Brain pericyte (primary cell): ENCODE measurements at places on chromosomes 5 and 9.

DNA sequence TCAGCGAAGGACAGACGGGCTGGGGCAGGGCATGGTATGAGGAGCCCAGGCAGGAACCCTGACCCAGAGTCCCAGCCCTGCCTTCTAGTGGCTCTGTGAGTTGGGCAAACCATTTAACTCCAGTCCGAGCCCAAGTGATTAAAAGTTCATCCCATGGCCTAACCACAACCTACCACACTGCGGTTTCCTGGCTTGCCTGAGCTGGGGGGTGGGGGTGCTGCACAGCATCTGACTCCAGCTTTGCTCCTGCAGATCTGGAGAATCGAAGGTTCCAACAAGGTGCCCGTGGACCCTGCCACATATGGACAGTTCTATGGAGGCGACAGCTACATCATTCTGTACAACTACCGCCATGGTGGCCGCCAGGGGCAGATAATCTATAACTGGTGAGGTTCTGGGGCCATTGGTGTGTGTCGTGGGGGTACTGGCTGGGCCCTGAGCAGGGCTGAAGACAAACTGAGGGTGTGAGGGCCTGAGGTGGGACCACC lies 49.0 kb downstream of the STOM start:
- no peak for DNase-seq

DNA sequence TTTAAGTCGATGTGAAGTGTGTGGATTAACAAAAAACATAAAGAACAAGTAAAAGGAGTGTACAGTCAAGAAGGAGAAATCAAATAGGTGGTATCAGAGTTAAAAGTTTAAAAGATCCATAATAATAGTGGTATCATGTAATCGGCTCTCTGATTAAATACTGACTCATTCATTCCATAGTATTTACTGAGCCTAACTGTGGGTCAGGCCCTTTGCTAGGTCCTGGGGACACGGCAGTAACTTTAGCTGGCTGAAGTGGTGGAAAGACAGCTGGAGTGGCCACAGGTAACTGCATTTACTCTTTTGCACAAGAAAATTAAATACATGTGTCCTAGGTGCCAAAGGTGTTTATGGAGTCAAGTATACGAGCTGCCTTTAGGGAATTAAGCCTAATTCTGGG lies 124.0 kb downstream of the GNAQ start:
- no peak for DNase-seq

- DNase-seq: no peak
Measured at GRCh38 chr5:169431386-169431785, 130.4 kb upstream of the SLIT3 start.

DNA sequence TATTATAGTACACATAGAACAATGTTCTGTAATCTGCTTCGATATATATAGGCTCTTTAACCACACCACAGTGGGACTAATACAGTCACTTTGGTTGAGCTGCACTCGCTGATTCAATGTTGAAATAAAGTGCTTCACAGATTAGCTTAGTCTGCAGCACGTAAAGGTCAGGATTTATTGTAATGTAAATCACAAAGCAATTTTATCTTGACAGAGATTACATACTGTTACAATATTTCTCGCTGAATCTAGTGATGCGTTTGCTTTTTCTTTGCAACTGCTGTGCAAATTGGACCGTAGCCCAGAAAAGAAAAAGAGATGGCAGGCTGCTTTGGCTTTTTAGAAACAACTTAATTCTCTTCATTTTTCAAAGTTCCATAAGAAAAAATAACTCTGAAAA lies 52.9 kb downstream of the CETN3 start:
- DNase-seq: no peak

GRCh38 chr5:149005077-149005892 lies 57.6 kb downstream of the SH3TC2 start:
- no peak for DNase-seq

DNA sequence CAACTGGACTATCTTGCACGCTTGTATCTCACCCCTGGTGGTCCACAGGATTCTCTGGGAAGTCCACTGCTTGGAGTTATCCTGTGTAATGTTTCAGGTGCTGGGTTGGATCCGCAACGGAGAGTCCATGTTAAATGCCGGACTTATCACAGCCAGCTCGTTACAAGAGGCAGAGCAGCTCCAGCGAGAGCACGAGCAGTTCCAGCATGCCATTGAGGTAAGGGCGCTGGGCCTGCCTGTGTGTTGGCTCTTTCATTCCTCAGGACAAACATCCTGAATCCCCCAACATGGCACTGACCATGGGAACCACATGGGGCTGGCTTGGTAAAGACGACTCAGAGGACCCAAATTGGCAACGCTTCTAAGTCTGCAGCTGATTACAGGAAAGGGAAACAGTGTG lies 214.8 kb upstream of the OTULINL start:
- DNase-seq: no peak

- no peak for DNase-seq
Measured at GRCh38 chr5:1363581-1363980, 18.7 kb upstream of the CLPTM1L start.

DNA sequence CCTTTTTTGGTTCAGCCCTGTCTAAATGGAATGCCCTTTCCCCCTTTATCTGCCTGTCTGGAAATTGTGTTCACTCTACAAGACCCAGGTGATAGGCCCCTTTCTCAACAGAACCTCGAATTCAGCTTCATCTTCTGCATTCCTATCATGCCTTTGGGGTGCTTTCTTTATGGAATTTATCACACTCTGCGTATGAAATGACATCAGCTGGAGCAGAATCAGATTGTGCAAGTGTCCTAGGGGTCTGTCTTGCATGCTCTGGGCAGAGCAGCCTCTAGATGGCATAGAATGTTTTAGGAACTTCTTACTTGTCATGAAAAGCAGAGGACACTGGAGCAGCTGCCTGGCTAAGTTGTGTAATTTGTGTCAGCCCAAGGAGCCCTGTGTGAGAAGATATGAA lies 84.9 kb downstream of the ISL1 start:
- DNase-seq: no peak

GRCh38 chr5:158303883-158304282 lies 444.9 kb upstream of the CLINT1 start:
- DNase-seq: no peak

- DNase-seq: no peak
Measured at GRCh38 chr9:106304401-106304920, 558.5 kb upstream of the ZNF462 start.

- DNase-seq: no peak
Measured at GRCh38 chr5:17185773-17186172, 31.7 kb upstream of the BASP1 start.

DNA sequence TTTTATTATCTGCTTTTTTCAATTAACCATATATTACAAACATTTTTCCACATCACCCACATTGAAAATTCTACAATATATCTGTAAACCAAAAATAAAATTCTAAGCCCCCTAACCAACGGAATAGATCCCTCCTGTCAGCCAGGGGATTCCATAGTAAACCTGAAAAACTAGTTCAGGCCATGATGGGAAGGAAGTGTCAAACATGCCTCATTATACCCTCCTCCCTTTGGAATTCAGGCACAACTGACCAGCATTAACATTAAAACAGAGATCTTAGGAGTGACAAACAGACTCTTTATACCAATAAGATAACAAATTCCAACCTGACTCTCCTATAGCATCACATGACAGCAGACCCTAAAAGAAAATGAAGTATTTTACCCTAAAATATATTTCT lies 113.7 kb upstream of the DMRT1 start:
- DNase-seq: no peak

DNA sequence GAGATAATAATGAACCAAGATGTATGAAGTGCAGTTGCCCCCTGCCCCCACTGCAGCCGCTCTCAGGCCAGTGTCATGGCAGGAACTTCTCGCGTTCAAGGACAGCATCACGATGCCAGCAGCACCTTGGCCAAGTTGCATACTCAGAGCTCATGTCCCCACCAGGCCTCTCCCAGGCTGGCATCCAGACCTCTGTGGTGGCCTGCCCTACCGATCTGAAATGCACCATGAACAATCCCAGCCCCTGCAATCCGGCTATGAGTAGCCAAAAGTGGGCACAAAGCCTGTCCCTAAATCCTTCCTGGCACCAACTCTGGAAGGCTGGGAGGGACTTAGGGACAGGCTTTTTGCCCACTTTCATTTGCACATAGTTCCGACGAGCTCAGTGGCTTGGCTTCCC lies 140.9 kb downstream of the PAX5 start:
- DNase-seq: no peak

DNA sequence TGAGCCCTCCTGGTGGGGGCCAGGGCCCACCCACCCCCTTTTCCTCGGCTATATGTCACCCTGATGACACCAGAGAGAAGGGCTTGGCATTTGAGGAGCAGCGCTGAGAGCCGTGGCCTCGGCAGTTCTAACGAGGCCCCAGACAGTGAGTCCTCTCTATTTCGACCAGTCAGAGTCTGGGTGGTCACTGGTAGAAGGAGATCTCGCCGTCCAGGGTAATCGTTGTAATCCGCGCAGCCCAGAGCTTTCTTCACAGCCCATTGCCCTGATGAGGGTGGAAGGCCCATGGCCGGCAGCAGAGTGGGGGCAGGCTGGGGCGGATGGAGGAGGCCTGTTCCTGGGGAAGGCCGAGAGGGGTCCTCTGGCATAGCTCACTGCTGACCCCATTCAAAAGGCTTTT lies 70.2 kb downstream of the PSMB7 start:
- no peak for DNase-seq

DNA sequence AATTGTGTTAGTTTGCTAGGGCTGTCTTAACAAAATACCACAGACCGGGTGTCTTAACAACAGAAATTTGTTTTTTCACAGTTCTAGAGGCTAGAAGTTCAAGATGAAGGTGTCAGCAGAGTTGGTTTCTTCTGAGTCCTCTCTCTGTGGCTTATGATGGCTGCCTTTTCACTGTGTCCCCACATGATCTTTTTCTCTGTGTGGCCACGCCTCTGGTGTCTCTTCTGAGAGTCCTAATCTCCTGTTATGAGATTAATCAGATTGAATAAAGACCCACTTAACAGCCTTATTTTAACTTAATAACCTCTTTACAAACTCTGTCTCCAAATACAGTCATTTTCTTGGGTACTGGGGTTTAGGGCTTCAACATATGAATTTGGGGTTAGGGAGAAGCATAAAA lies 561.1 kb downstream of the NR2F1-AS1 start:
- DNase-seq: no peak

DNA sequence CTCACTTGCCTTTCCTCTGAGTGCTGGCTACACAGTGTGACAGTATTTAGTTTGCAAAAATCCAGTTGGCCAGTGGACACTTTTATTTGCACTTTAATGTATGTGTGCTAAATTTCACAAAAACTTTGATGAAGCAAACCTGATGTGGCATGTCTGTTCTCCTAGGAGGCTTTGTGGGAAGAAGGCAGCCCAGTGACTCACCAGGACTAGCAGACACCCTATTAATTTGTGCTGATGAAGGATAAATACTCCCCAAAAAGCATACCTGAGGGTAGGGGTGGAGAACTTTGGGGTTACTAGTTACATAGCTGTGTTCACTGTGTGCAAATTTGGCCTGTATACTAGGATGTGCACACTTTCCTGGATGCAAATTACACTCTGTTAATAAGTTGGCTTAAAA lies 39.3 kb upstream of the IPPK start:
- no peak for DNase-seq

GRCh38 chr5:108801776-108802175 lies 54.1 kb downstream of the FER start:
- peak; percentile 30 for DNase-seq

DNA sequence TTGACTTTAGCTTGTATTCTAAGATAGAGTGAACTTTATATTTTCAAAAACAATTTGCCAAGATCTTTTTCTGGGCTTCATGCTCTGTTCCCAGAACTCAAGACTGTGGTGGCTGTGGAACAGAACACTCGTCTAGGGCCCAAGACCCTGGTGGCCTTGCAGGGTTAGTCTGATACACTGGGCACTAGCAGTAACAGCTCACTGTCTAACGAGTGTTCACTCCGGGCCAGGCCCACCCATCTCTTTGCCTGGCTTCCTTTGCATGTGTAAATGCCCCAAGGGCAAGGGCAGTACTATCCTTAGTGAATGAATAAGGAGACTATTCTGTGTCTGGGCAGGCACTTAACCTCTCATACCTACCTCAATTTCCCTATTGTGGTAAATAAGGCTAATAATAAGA lies 47.4 kb downstream of the PHF2 start:
- no peak for DNase-seq

GRCh38 chr5:5340206-5340729 lies 82.2 kb upstream of the ICE1 start:
- peak; percentile 96 for DNase-seq

DNA sequence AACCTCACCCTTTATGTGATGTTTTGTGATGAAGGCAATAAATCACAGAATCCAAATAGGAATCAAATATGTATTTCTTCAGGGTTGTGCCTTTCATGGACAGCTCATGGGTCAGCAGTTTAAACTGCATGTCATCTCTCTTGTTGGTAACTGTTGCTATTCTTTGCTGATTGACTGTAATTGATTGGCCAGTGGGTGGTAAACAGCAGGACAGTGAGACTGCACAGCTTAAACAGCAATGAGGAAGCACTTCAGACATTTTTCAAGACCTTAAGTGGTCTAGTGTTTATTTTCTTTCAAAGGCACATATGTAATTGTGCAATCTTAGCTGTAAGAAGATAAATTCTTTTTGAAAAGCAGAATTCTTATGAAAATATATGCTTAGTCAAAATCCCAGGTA lies 260.5 kb downstream of the COX7C start:
- no peak for DNase-seq

- no peak for DNase-seq
Measured at GRCh38 chr5:68720884-68721610, 372.8 kb upstream of the SLC30A5 start.

GRCh38 chr9:35685506-35685905 lies 4.2 kb downstream of the TPM2 start:
- DNase-seq: no peak

- no peak for DNase-seq
Measured at GRCh38 chr5:143649937-143650621, 161.9 kb upstream of the HMHB1 start.

DNA sequence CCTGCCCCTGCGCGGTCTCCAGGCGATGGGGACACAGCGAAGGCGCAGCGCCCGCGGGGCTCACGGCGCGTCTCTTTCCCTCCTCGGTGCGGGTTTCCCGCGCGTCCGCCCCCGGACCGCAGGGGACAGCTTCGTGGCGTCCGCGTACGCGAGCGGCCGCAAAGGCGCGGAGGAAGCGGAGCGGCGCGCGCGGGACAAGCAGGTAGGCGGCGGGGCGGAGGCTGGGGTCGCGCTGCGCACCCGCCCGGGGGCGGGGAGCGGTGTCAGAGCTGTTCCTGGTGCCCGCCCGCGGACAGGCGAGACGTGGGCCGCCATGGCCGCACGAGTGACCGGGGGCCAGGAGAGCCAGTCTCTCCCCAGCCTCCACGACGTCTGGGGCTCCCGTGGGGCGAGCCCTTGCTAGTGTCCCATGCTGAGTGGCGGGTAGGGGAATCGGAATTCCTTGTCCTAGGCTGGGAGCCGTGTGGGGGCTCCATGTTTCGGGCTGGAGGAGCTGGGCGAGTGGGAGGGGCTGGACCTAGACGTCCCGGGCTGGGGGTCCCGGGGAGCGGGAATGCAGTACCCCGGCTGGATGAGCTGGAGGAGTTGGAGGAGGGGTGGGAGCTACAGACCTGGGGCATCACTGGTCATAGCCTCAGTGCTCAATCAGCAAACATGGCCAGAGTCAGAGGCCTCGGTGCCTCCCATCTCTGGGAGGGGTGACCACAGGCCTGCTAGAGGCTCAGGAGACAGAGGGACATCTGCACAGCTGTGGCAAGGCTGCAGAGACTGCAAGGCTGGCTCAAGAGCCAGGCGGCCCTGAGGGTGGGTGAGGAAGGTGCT lies 968 bp downstream of the NKD2 start:
- DNase-seq: no peak
